MCF 10A (cell line): ENCODE measurements at places on chromosomes 5 and 9. TPM values are rescaled to one million over a fixed set of nuclear protein-coding genes. Genes with fewer than 3 reads are reported as not detected.

DNA sequence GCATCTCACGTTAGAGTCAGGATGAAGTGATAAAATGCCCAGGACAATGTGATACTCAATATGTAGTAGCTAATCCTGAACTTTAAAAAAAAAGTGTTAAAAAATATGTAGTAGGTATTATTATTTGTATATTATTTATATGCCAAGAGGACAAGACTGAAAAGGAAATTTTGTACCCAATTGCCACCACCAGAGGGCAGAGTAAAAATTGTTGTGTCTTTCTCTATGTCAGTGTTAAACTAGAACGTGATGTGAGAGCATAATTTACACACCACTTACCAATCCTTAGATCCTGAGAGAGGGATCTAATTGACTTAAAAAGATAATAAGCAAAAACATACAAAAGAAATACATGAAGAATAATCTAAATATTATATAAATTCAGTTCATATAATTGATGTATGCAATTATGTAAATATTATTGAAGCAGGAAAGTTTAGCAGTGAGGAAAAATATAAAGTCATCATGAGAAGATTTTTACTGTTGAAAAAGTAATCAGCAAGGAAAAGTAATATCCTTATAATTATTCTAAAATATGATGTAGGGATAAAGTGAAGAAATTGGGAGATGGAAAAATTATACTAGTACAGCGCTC lies 288.9 kb downstream of the RAB3C start:
- DNase-seq, result peak; percentile 68

GRCh38 chr9:8660383-8660782 lies 860.8 kb upstream of the DMAC1 start:
- peak; percentile 24 for DNase-seq

- DNase-seq, result no peak
Observed at GRCh38 chr9:130239741-130240241, 25.8 kb upstream of the HMCN2 start.

- peak; percentile 37 for DNase-seq
Observed at GRCh38 chr9:125255781-125256391, 5.7 kb upstream of the GAPVD1 start.

DNA sequence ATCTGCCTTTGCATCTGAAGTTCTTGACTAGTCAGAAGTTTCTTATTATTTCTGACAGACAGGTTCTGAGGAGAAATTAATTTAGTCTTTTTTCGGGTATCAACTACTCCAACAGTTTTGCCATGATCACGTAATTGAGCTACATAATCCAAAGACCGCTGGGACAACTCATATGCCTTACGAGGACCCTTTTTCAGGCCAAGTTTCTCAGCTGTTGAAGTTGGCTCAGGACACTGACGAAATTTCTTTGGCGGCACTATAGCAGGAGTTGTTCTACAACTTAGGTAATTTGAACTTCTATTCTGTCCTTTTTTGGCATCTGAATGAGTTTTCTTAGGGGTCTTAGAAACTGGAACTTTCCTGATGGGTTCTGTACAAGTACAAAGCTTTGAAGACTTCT lies 27.2 kb downstream of the SETX start:
- DNase-seq, result no peak

GRCh38 chr9:5718296-5719032 lies 89.6 kb downstream of the RIC1 start:
- DNase-seq, result no peak

GRCh38 chr5:2732850-2733249 lies 18.6 kb downstream of the IRX2 start:
- DNase-seq, result no peak

GRCh38 chr5:160772854-160773253 lies 79.2 kb downstream of the ATP10B start:
- no peak for DNase-seq

DNA sequence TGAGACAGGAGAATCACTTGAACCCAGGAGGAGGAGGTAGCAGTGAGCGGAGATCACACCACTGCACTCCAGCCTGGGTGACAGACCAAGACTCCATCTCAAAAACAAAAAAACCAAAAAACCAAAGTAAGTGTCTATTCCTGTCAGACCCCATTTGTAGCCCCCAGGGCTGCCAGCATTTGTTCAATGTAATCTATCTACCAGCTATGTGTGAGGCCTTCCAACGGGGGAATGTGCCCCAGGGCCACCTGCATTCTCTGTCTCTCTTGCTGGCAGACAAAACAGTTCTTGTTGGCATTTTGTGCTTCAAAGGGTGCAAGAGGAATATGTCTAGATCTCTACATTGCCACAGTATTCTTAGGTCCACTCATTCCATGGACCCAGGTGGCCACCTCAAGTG lies 34.1 kb downstream of the CD14 start:
- DNase-seq, result no peak

DNA sequence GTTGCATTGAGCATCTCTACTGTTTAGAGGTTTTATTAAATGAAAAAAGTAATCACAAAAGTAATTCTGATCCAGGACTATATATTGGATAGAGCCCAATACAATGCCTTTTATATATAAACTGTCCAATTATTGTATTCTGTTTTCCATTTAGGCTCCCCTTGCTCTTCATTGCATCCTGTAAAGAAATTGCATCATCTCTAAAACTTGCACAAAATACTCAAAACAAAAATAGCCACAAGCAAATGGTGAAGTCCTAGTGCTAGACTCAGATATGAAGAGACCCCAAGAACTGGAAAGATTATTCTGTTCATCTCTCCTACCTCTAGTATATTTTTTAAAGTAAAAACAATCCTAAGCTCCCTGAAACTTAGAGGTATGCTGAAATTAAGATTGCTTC lies 195.8 kb downstream of the NNT start:
- no peak for DNase-seq

- peak; percentile 35 for DNase-seq
Observed at GRCh38 chr5:170120576-170120975, 14.9 kb downstream of the FOXI1 start.

DNA sequence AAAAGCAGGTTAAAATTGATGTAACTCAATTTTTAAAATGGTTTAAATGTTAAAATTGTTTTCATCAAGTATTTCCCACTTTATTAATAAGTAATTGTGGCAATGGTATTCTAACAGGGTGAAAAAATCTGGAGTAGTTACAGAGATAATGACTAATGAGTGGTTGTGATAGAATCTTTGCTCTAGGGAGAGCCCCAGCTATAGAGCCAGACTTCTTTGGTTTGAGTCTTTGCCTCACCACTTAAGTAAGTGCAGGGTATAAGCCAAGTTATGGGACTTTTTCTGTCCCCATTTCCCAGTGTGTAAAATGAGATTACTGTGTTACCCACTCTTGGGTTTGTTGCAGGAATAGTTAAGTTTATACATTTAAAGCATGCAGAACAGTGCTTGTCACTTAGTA lies 158.1 kb downstream of the FER start:
- DNase-seq, result no peak

DNA sequence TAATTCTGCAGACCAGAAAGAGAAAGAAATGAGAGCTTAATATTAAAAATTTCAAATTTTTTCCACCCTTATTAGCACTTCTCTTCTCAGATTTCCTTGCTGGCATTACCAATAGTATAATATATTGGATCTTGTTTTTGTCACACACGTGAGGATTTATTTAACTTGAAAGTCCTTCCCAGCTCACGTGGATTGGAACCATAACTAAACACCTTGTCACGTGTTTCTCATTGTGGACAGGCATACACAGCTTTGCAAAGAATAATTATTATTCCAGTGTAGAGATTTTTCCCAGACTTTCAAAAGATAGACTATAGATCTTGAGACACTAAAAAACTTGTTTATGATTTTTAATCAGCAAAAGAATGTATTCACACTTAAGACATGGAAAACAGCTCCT lies 123.8 kb upstream of the LPAR1 start:
- DNase-seq, result no peak

DNA sequence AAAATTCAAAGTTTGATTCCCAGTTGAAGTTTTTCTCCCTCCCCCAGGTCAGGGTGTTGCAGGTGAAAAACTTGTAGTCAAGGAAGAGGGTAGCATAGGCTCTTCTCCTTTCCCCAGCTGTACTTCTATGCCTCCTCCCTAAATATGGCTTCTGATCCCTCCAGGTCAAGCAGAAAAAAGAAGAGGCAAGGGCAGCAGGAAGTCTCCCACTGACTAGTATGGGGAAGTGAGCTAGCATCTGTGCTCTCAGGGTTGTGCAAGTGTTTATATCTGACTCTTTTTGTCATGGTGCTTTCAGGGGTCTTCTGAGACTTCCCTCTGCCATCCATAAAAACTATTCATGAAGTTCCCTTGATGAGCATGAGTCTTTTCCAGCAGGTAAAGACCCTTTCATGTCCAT lies 76.0 kb downstream of the ATPSCKMT start:
- DNase-seq, result no peak

GRCh38 chr5:58012801-58013315 lies 447.0 kb downstream of the PLK2 start:
- no peak for DNase-seq

GRCh38 chr5:62314213-62314830 lies 8.3 kb downstream of the KIF2A start:
- no peak for DNase-seq

DNA sequence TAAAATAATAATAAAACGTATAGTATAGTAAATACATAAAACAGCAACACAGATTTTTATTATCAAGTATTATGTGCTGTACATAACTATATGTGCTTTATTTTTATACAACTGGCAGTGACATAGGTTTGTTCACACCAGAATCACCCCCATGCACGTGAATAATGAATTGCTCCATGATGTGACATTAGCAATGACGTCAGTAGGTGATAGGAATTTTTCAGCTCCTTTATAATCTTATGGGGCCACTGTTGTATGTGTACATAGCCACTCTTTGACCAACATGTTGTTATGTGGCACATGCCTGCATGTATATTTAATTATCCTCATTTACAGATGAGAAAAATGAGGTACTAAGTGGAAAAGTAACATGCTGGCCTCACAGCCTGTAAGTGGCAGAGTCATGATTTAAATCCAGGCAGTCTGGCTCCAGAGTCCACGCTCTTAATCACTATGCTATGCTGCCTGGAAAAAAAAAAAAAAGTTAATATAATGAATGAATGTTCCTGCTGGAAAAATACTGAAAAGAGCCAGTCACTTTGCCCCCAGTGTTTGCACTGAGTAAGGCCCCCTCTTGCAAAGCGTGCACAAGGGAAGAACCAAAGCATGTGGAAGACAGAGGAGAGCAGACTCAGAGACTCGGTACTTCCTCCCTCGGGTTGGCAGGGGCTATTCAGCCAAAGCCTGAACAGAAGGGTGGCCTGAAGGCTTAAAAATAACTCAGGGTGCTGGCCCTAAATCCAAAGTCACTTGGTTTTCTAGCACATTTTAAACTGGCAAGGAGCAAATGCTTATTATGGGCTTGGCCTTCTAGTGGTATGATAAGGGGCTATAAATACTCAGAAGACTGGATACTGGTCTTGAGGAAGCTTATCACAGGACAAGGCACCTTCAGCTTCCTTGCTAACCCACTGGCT lies 206.8 kb downstream of the GLIS3 start:
- no peak for DNase-seq

- no peak for DNase-seq
Observed at GRCh38 chr9:38282756-38283155, 109.7 kb upstream of the ALDH1B1 start.

DNA sequence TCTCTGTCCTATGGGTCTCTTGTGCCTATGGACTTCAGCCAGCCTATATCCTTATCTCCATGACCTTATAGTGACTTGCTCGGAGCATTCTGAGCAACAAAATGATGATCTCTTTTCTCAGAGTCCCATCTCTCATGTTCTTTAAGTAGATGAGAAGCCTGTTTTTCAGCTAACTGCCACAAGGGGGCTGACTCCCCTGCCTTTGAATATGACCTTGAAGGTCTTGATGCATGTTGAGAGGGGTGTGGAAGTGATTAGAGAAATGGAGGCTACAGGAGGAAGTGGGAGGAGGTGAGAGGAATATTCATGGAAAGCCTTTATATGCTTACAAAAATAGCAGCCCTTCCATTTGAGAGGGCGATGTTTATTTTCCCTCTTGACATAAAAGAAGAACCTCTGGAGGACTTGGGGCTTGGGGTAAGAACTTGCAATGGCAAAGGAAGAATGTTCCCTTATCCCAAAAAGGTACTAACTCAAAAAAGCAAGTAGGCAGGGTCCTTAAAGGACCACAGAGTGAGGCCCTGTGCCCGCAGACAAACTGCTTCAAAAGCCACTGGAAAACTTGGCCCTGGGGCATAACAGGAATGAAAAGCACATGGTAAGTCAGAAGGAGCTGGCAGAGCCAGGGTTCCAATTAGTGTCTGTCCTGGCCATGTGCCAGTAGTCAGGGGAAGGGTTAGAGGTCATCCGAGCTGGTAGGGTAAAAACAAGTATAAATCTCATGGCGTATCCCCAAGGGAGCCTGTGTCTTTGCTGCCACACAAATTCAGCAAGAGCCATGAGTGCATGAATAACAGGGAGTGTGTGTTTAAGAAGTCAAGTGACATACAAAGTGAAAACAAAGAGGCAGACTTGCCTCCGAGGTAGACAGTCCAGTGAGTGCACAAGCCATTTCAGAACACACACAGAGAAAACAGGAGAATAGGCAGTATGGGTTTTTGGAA lies 39.1 kb downstream of the FGD3 start:
- no peak for DNase-seq

DNA sequence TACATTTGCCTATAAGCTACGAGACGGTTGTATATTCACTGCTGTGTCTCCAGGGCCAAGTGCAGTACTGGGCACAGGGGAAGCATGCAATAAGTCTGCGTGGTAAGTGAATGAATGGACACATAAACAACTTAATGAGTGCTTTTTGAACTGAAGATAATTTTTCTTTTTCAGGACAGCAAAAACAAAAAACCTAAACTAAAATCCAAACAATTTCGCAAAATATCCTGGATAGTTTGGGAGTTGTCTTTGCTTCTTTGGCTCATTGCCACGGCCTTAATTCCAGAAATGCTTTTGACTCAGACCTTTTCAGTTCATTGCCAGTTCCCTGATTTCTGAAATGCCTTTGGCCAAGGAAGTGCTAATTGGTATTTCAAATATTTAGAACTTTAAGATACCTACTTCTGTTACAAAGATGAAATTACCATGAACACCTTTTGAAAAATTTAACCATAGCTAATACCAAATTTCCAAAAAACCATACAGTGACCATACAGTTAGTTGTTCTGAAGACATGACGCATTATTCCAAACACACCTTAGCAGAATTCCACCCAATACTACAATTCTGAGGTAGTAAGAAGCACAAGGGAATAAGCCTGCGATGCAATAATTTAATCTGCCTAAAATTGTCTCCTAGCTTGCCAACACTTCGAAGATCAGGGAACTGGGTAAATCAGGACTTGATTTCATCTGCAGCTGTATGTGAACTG lies 42.8 kb downstream of the TEK start:
- peak; percentile 80 for DNase-seq

SPATA31E1 gene
- not detected in 2 replicates for total RNA-seq

FGF10 gene
- total RNA-seq, result not detected in 2 replicates

PRR16 gene
- 11.9 and 18.9 TPM in 2 replicates for total RNA-seq

NTRK2 gene
- total RNA-seq, result not detected in 2 replicates

NUTM2G gene
- not detected in 2 replicates for total RNA-seq

FAM78A gene
- total RNA-seq, result 0.40 and 0.54 TPM in 2 replicates

RANBP3L gene
- total RNA-seq, result not detected in 2 replicates

C9orf153 gene
- total RNA-seq, result 0.19 TPM in 1 of 2 replicates, not detected in the other
